ENCODE measurements at places on chromosomes 2 and 18.

- no peak for DNase-seq
These were observed 530.2 kb downstream of the CCDC85A start for GRCh38 chr2:56713978-56714377.

DNA sequence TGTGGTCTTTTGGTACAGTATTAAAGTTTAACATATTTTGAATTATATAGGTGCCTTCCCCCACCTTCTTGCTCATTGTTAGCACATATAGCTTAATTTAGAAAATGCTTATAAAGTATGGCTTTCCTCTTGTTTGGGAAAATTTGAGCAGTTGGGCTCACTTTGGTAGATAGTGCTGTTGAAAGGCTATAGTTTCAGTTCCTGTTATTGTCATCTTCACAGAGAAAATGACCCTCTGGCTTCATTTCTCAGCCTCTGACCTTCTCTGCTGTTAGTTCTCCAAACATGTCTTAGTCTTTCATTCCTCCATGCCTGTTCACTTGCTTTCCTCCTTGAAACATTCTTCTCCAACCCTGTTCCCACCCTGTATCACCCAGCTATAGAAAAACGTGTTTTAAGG, 200.6 kb downstream of the WDR7 start:
- no peak for DNase-seq

DNA sequence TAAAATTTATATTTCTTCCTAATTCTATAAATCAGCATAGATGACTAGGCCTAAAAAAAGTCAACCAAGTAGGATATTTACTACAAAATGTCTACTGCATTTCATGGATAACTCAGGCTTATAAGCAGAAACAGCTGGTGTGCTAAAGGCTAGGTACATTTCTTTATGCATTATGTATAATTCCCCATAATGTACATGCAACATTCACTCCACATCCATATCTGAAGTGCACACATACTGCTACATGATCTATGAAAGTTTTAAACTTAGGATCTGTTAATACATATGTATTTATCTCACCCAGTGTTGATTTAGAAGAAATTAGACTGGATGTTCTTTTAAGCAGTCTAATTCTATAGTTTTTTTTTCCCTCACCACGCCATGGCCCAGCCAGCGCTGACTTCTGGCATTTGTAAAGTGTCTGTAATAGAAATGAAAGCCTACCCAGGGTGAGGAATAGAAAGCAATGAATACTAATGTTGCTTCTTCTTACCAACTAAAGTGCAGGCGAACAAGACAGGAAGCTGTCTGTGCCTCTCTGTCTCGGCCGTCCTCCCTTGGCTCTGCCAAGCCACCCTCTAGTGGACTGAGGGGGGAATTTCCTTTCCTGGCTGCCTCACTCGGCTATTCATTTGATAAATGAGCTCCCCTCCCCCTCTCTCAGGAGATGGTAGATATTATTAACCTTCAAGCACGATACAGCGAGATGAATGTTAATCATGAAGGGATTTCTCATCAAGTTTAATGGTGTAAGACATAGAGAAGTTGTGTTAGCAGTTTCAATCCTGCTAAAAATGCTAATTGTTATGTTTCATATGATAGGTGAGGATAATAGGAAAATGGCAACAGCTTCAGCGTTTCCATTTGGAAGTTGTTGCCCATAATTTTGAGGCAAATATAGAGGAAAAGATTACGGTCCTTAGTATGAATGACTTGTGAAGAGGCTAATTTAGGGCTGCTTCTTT, 384.5 kb downstream of the MTX2 start:
- no peak for DNase-seq

DNA sequence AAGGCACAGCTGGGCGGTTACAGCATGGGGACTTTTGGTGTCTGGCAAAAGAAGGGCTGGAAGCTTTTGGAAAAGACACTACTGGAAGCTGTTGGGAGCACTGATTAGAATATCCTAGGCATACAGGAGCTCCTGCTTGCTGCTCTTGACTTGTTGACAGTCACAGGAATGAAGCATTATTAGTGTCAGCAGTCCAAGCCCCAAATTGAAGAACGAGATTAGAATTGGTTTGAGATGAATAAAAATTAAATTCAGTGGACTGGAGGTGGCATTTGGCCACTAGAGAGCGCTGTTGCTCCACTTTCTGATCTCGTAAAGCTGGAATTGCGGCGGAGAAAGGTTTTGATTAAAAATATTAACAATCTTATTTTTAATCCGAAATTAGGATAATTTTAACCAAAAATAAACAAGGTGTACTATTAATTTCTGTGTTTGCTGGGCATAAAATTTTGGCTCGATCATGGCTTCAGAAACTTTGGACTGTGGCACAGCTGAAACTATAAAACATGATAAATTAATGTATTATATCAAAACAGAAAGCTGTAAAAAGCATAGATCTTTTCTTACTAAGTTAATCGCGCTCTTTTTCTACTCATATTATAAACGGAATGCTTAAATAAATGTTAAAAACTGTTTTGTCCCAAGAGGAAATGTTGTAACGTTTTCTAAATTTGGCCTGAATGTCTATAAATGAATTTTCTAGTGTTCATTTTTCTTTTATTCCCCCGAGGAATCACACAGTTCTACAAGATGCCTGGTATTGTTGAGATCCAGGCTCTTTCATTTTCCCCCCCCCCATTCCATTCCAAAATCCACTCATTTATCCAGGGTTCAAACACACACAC, 2.4 kb upstream of the HOXD8 start:
- DNase-seq, result no peak

DNA sequence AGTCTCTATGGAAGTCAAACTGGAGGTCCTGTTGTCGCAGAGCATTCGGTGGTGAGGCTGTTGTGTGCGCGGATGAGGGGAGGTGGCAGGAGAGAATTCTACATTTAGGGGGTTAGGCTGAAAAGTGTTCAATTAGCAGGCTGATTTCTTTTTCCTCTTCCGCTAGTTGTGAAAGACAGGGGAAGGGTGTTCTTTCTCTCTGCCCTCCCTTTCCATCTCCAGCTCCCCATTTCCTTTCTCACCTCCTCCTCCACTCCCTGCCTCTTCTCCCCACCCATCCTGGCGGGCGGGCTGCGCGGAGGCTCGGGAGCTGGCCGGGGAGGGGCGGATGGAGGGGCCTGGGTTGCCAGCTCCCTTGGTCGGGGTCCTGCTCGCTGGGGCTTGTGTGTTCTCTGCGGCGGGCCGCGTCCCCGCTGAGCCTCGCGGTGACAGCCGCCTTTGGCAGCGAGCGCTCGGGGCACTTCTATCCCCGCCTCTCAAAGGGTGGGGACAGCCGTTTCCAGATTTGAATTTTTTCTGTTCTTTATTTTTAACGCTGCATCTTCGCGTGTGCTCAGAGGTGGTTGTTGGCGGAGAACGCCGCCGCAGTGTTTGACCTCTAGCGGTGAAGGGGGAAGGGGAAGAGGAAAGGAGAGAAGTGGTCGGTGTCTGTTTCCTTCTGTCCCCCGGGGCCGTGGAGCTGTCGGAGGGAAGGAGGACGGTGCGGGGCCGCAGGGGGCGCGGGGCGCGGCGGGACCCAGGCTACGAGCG, 3.6 kb downstream of the SOX11 start:
- DNase-seq, result peak; percentile 82
